ENCODE measurements at places on chromosomes 1 and 21.

DNA sequence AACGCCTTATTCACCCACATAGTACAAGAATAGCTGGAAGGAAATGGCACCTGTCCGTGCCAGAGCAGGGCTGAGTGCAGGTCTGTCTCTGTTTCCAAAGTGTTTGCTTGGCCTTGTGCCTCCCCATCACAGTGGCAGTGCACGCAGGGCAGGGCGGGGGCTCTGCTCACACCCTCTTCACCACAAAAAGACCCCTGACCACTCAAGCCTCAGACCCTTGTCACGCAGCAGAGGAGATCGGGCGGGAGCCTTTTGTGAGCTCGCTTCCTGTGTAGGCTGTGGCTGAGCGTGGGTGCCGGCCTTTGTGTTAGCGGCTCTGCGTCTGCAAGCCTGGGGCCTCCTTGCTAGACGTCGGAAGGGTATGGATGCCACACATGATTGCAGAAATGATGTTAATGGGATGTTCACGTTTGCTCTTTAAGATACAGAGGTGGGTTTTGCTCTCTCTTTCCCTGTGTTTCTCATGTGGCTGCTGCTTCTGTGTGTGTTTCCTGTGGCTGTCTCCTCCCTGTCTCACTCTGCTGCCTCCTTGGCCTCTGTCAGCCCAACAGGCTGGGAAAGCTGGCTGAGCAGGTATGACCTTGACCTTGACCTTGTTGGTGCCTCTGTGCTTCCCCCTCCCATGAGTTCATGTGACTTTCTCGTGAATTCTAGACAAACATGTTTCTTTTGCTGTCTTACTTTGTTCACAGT is 45.4 kb downstream of the S100B start:
- DNase-seq, result peak; percentile 51

GRCh38 chr1:109115685-109116084 is 1.8 kb downstream of the ELAPOR1 start:
- no peak for DNase-seq

GRCh38 chr1:59302297-59302696 is 5.4 kb downstream of the FGGY start:
- DNase-seq, result no peak

- DNase-seq, result no peak
These were observed 15.4 kb upstream of the MUTYH start for GRCh38 chr1:45355683-45356082.

DNA sequence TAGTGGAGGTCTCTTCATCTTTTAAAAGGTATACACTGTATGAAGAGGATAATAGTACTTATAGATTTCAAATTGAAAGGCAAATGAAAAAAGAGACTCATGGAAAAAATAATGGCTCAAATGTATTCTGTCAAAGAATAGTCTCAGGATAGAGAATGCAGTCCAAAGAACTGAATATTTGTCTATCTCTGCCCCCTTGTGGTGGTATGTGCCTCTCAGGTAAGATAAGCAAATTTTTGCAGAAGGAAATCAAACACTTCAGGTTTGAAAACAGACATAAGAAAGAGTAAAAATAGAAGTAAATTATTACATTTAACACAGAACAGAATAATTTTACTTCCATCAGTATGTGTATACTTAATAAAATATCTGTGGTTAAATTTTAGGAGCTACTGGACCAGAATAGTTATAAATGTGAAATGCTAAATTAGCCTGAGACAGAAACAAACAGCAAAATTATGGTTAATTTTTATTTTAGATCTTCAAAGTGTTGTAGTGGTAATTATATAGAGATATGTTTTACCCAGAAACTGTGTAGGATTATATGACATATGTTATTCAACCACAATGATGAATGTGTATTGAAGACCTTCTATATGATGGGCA is 164.4 kb upstream of the PALMD start:
- no peak for DNase-seq

GRCh38 chr1:231699784-231700183 is 73.2 kb downstream of the DISC1 start:
- no peak for DNase-seq

DNA sequence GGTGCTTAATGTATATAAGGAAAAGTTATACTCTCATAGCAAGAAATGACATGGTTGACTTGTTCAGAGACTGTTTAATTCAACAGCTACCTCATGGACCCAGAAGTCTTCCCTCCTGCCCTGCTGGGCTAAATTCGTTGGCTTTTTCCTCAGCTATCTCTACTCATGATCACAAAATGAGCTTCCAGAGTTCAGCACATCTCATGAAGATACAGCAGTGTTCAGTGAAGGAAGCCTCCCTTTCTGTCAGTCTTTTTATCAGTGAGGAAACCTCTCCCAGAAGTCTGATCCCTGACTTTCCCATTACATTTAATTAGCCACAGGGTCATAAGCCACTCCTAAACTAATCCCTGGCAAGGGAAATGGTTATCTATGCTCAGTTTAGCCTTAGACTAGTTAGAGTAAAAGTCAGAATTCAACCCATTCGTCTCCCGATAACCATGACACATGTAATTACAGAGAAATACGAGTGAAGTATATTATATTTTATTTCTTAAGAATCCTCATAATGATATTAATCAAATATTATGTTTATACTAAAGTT is 97.5 kb downstream of the DENND1B start:
- DNase-seq, result no peak

- peak; percentile 39 for DNase-seq
These were observed 32.4 kb downstream of the GNB1 start for GRCh38 chr1:1858382-1859086.

GRCh38 chr1:183656355-183656754 is 3.2 kb upstream of the APOBEC4 start:
- no peak for DNase-seq

GRCh38 chr1:150575072-150575489 is 4.3 kb downstream of the MCL1 start:
- DNase-seq, result no peak

Data from CD4-positive, alpha-beta T cell treated with Interferon gamma for 1 hour (primary cell).